ENCODE measurements at places on chromosomes 1 and 21.
A peak's percentile ranks its signal among the peaks of the same experiment; 100 is the strongest.

GRCh38 chr1:31019401-31019800, 46.1 kb downstream of the PUM1 start:
- DNase-seq: no peak
- peaks cover 23% of the 10 kb centered on the region for H3K36me3 ChIP-seq
- no peak overlapping the region for H3K4me3 ChIP-seq

DNA sequence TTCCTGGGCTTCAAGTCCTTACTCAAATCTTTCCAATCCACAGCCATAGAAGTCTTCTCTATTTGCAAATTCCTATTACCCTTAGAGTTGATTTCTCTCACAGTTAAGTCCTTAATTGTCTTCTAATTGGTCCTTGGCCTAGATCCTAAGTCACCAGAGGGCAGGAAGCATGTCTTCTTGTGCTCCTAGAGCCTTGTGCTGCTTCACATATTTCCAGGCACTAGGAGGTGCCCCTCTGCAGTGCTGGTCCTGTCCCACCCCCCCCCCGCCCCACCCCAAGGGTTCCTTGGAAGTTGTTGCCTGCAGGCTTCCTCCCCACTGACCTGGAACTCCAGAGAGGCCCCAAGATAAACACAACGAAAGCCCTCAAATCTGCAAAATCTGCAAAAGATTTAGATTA, 28.1 kb upstream of the TARBP1 start:
- no peak overlapping the region for H3K27ac ChIP-seq
- no peaks in the 10 kb centered on the region for H3K27me3 ChIP-seq
- peaks cover 3% of the 10 kb centered on the region for H3K36me3 ChIP-seq
- H3K4me1 ChIP-seq: peaks cover 8% of the 10 kb centered on the region
- no peak for DNase-seq

- no peak overlapping the region for H3K4me3 ChIP-seq
- no peak overlapping the region for H3K27ac ChIP-seq
- H3K36me3 ChIP-seq: no peaks in the 10 kb centered on the region
These were observed 39.8 kb upstream of the RGS8 start for GRCh38 chr1:182724215-182724614.

DNA sequence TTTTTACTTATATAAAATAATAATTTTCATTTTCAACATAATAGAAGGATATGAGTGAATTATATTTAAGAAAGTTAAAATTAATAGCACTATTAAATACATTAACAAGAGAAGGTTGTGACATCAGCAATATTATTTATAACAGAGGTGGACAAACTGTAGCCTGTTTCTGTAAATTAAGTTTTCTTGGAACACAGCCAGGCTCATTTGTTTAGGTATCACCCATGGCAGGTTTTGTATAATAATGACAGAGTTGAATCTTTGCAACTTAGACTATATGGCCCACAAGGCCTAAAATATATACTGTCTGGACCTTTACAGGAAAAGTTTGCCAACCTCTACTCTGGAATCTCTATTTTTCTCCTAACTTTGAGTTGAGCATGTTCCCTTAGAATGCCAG, 42.8 kb upstream of the CACYBP start:
- H3K36me3 ChIP-seq: peaks cover 57% of the 10 kb centered on the region
- no peak for DNase-seq
- H3K27me3 ChIP-seq: no peaks in the 10 kb centered on the region
- no peak overlapping the region for H3K4me3 ChIP-seq
- H3K27ac ChIP-seq: no peak overlapping the region

GRCh38 chr1:40425198-40425597, 25.1 kb upstream of the ZFP69B start:
- H3K4me3 ChIP-seq: no peak overlapping the region
- no peak overlapping the region for H3K27ac ChIP-seq
- no peaks in the 10 kb centered on the region for H3K4me1 ChIP-seq

- H3K4me3 ChIP-seq: no peak overlapping the region
- no peak overlapping the region for H3K27ac ChIP-seq
- no peaks in the 10 kb centered on the region for H3K36me3 ChIP-seq
- DNase-seq: no peak
- H3K27me3 ChIP-seq: no peaks in the 10 kb centered on the region
These were observed 82.0 kb downstream of the LRRC53 start for GRCh38 chr1:74430342-74430934.

- no peak for DNase-seq
- H3K27ac ChIP-seq: no peak overlapping the region
- no peaks in the 10 kb centered on the region for H3K27me3 ChIP-seq
- peaks cover 3% of the 10 kb centered on the region for H3K4me1 ChIP-seq
- peaks cover 22% of the 10 kb centered on the region for H3K36me3 ChIP-seq
These were observed 66.6 kb downstream of the ITSN1 start for GRCh38 chr21:33708874-33709273.

DNA sequence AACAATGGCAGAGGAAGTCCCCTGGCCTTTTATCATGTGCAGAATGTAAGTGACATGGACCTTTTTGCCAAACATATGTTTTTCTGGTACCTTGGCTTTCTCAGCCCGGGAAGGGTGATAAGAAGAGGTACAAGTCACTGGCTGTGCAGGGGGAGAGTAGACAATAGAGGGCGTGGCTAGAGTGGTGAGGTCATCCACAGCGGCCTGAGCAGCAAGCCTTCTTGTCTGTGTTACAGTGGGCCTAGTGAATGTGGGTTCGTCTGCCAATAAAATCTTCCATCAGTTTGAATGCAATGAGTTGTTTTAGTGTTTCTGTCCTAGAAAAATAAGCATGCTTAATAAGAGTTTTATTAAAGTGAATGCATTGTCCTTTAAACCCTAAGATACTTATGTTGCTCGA, 59.0 kb upstream of the PGD start:
- H3K36me3 ChIP-seq: peaks cover 68% of the 10 kb centered on the region
- DNase-seq: peak; percentile 78
- no peak overlapping the region for H3K4me3 ChIP-seq
- H3K4me1 ChIP-seq: no peaks in the 10 kb centered on the region
- H3K27ac ChIP-seq: no peak overlapping the region
- H3K27me3 ChIP-seq: no peaks in the 10 kb centered on the region

GRCh38 chr1:40626383-40626770, 39.1 kb downstream of the RIMS3 start:
- no peak overlapping the region for H3K4me3 ChIP-seq
- peaks cover 4% of the 10 kb centered on the region for H3K36me3 ChIP-seq
- H3K27ac ChIP-seq: no peak overlapping the region
- H3K27me3 ChIP-seq: no peaks in the 10 kb centered on the region
- no peaks in the 10 kb centered on the region for H3K4me1 ChIP-seq
- no peak for DNase-seq

- H3K36me3 ChIP-seq: peaks cover 16% of the 10 kb centered on the region
- no peak overlapping the region for H3K4me3 ChIP-seq
- H3K27me3 ChIP-seq: no peaks in the 10 kb centered on the region
These were observed 16.9 kb downstream of the RPTN start for GRCh38 chr1:152141971-152142584.

DNA sequence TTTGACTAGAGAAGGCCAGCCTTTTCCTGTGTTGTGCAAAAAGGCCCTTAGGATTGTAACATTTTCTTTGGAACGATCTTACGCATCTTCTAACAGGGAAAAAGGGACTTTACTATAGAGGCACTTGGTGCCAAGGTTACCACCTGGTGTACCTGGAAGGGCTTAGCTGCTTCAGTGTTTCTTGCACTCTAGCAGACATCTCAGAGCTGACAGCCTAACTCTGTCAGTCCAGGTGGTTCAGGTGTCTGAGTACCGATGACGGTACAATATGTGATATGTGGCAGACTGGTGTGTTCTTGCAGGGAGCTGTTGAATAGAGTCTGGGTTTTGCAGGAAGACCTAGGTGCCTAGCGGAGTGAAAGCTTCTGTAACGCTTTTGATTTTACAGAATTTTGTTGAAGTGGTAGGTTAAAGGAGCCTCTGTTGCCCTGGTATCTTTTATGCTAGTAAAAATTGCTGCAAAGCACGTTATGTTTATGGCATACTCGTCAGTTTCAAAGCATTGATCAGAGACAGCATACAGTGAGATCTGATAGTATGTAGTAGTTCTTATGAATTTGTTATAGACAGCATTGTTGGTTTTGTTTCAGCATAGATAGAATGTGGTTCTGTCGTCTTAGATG, 1.4 kb downstream of the MAGI3 start:
- no peak for DNase-seq
- H3K4me1 ChIP-seq: peaks cover 3% of the 10 kb centered on the region
- peaks cover 4% of the 10 kb centered on the region for H3K36me3 ChIP-seq
- H3K27ac ChIP-seq: no peak overlapping the region

DNA sequence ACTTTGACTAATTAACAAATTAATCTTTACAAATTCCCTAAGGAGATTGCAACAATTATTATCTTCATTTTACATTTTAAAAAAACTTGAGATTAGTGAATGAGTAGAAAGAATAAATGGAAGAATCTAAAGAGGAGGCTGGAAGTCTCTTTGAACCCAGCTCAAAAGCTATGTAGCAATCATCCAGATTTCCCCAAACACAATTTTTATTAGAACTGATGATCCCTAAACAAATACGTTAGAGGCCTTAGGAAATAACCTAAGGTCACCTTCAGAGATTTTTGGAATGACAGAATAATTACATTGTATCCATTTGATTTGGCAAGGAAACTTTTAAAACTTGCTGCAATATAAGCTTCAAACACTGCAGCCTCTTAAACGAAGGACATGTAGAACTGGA, 242.4 kb upstream of the LYPLAL1 start:
- DNase-seq: no peak
- H3K4me3 ChIP-seq: no peak overlapping the region
- no peaks in the 10 kb centered on the region for H3K4me1 ChIP-seq
- H3K36me3 ChIP-seq: peaks cover 15% of the 10 kb centered on the region
- no peak overlapping the region for H3K27ac ChIP-seq
- H3K27me3 ChIP-seq: no peaks in the 10 kb centered on the region

GRCh38 chr1:109630081-109630897, 10.7 kb downstream of the AMPD2 start:
- no peak overlapping the region for H3K4me3 ChIP-seq
- no peaks in the 10 kb centered on the region for H3K27me3 ChIP-seq
- H3K4me1 ChIP-seq: no peaks in the 10 kb centered on the region
- DNase-seq: peak; percentile 66

DNA sequence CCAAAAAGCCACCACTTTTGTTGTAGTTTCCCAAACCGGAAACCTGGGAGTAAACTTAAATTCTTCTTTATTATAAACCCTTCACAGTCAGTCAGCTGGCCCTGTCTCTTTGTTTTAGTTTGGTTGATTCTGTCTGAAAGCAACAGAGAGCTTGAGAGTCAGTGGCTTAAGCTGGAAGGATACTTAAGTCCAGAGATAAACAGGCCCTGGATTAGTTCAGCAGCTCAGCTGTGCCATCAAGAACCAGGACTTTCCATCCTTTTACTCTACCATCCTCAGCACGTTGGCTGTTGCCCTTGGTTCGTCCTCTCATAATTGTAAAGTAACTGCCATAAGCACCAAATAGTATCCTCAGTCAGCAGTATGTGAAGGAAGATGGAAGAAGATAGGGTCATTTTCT, 4.5 kb downstream of the DESI2 start:
- H3K4me1 ChIP-seq: peaks cover 9% of the 10 kb centered on the region
- H3K27ac ChIP-seq: no peak overlapping the region
- no peak for DNase-seq
- no peak overlapping the region for H3K4me3 ChIP-seq
- H3K36me3 ChIP-seq: peaks cover 44% of the 10 kb centered on the region

DNA sequence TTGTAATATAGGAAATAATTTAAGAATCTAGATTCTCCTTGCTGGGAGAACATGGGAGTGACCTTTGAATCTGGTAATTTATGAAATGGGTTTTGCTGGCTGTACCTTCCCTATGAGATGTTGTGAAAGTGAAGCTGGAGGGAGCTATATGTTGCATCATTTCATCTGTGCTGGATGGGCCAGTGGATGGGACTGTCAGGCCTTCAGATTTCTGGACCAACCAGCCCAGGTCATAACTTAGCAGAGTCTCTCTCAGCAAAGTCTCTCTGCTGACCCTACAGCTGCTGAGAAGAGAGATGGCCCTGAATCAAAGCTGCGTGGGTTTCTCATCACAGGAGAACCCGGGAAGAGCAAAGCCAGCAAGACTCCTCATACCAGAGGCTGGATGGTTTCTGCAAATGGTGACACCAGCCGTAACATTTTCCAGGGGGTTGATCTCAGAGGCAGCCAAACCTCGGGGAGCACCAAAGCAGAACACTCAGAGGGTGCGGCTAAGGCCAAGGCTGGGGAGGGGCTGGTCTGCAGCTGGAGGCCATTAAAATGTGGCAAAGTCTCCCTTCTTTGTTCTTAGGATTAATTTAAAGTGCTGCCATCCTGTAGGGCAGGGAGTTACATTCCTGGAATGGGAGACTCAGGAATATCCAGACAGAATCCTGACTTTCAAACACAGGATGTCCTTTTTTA, 18.2 kb upstream of the PTGFRN start:
- DNase-seq: no peak
- peaks cover 13% of the 10 kb centered on the region for H3K36me3 ChIP-seq
- no peak overlapping the region for H3K4me3 ChIP-seq
- H3K27me3 ChIP-seq: no peaks in the 10 kb centered on the region

- H3K4me3 ChIP-seq: no peak overlapping the region
- H3K4me1 ChIP-seq: no peaks in the 10 kb centered on the region
- no peak for DNase-seq
- H3K27ac ChIP-seq: no peak overlapping the region
These were observed 294.9 kb downstream of the LRRIQ3 start for GRCh38 chr1:73903092-73903491.

DNA sequence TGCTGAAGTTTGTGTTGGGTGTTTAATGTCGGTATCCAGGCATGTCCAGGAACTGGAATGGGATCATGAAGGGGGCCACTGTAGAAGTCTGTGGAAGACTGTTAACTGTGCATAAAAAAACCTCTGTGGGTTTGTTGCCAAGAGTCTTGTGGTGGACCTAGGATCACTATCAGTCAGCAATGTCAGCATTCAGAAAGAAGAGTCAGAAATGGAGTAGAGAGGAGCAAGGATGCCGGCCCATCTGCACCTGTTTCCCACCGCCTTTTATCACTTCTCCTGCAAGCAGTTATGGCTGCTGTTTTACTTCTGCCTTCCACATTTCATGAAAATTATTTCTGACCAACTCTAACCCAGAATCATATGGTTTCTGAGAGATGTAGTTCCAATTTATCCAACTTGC, 36.7 kb downstream of the CLCA4 start:
- no peaks in the 10 kb centered on the region for H3K4me1 ChIP-seq
- DNase-seq: no peak
- no peaks in the 10 kb centered on the region for H3K27me3 ChIP-seq
- no peak overlapping the region for H3K4me3 ChIP-seq
- no peak overlapping the region for H3K27ac ChIP-seq

- H3K4me1 ChIP-seq: no peaks in the 10 kb centered on the region
- H3K36me3 ChIP-seq: peaks cover 22% of the 10 kb centered on the region
- no peak overlapping the region for H3K4me3 ChIP-seq
- no peak for DNase-seq
- no peak overlapping the region for H3K27ac ChIP-seq
These were observed 61.3 kb downstream of the B3GALNT2 start for GRCh38 chr1:235442788-235443429.
